RCC 7860 (cell line): ENCODE measurements at places on chromosomes 5 and 9.

DNA sequence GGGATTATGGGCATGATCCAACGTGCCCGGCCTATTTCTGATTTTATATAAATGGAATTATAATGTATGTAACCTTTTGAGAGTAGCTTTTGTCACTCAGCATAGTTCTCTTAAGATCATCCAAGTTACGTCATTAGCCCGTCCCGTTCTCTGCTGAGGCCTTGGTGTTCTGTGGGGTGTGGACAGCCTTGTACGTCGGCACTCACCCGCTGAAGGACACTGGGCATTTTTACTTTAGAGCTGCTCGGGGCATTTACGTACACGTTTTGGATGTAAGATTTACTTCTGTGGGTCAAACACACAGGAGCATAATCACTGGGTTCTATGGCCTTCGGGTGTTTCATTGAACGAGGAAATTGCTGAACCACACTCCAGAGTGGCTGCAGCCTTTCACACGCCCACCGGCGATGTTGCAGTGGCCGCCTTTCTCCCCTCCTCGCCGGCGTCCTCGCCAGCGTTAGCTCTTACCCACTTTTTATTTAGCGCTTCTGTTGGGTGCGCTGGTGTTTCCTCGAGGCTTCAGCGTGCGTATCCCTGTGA, 101.8 kb downstream of the EHMT1 start:
- DNase-seq: no peak

GRCh38 chr5:9774472-9775079, 144.4 kb upstream of the TAS2R1 start:
- DNase-seq: peak; percentile 73

- no peak for DNase-seq
These were observed 2.2 kb downstream of the UNC5A start for GRCh38 chr5:176812269-176813259.

DNA sequence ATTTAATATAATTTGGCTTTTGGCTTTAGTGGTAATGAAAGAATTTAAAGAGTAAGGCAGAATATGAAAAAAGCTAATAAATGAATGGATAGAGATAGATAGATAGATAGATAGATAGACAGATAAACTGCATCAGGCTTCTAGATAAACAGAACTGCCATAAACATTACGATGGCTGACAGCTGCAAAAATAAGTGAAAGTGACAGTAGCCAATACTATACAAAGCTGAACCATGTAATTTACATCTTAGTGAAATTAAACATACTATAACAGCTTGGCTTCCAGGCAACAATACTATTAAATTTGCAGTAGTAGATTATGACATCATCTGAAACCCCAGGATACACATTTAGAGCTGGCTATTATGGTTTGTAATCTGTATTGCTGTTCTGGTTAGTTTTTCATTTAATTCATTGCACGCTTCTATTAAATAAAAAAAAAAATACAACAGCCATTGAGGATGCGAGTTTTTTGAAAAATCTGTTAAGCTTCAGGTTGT, 1354.8 kb downstream of the PTPRD start:
- DNase-seq: no peak

DNA sequence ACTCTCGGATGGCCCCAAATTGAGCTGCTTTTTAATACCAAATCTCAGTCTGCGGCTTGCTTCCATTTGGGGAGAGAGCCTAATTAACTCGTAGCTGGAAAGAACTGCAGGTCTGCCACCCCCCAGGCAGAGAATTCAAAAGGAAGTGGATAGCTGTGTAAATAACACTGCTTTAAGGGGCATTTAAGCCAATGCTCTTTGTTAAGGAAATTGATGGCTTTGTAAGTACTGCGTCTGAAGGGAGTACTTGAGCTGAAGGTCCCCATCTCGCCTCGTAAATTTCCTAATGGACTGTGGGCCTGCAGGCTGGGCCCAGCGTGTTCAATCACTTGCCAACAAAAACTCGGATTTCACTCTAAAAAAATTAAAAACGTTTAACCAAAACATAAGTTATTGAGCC, 132.7 kb downstream of the PAPPA start:
- no peak for DNase-seq

DNA sequence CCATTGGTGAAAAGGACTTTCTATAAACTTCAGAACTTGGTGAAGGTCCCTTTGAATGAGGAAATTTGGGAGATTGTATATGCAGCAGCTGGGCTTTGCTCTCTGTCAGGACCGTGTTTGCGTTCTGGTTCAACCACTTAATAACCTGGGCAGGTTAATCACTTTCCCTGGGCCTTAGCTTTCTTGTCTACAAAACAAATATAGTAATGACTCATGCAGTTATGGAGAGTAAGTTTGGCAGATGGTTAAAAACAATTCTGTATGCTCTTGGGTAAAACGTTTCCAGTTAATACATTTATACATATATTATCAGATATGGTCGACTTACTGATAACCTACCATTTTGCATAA, 197.0 kb downstream of the ARHGEF28 start:
- peak; percentile 49 for DNase-seq

- DNase-seq: peak; percentile 62
These were observed 97.5 kb downstream of the COL5A1 start for GRCh38 chr9:134738869-134739659.

DNA sequence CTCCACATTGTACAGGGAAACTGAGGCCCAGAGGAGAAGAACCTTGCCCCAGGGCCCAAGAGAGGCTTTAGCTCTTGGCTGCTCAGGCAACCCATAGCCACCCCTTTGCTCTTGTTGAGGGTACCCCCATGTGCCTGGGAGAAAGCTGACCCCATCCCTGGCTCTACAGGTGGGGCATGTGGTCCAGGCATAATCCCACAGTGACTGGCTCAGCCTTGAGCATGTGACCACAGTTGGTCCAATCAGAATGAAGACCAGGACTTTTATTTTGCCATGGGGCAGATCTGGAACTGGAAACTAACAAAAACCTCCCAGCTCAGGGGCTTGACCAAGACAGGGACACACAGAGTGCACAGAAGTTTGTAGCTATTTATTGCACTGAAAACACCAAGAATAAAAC, 29.3 kb downstream of the SLC6A7 start:
- no peak for DNase-seq

DNA sequence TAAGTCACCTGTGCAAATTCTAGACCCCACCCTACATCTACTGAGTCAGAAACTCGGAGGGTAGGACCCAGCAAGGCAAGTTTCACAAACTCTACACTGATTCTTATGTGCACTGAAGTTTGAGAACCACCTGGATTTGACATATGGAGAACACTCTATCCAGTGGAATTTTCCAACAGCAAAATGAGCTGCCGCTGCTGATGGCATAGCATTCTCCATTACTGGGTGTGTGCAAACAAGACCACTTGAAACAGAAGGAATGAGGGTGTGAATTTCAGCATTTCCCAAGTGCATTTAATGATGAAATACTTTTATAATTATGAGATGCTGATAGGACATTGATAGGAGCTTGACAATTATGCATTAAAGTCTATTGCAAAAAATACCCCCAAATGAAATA, 229.1 kb upstream of the IL12B start:
- no peak for DNase-seq

DNA sequence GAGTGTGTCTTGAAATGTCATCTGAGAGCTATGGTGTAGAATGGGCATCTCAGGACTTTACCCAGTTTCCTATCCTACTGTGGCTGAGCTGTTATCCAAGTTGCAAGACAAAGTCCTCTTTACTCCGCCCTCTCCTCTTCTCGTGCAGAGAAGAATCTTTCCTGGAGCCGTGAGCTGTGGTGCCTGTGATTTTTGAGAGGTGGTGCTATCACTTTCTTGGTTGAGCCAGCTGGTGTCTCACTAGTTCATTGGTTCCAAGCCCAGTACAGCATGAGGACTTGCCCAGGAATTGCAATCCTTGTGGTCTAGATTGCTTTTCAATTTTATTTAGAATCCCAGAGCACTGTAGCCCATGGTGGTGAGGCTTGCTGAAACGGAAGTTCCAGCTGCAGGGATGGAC, 2300.3 kb downstream of the MAT2B start:
- no peak for DNase-seq

GRCh38 chr9:98381311-98382103, 126.1 kb upstream of the TBC1D2 start:
- no peak for DNase-seq

GRCh38 chr9:114034196-114034595, 43.9 kb downstream of the AMBP start:
- no peak for DNase-seq

DNA sequence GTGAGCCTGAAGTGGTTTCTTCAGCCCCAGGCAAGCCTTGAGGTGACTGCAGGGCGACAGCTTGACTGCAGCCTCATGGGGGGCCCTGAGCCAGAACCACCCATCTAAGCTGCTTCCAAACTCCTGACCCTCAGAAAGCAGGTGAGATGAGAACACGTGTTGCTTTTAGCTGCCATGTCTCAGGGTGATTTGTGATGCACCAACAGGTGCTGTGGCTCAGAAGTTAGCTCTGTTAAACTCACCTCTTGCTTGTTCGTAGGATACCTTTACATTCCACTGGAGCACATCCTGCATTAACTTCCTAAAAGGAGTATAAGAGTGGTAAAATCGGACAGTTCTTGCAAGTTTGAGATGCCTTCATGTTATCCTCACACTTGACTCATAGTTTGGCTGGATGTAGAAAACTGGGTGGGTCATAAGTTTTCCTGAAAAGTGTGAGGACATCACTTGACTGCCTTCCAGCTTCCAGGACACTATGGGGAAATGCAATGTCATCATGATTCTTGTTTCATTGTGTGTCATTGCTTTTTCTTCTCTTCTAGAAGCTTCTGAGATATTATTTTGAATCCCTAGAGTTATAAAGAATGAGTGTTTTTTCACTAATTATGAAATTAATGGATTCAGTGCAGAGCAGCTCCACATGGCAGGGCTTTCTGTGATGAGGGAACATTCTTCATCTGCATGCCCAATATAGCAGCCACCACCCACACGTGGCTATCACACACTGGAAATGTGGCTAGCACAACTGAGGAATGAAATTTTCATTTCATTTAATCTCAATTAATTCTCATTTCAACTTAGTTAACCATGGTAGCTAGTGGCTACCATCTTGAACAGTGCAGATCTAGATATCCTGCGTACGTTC, 92.3 kb downstream of the HSD17B3 start:
- DNase-seq: no peak

DNA sequence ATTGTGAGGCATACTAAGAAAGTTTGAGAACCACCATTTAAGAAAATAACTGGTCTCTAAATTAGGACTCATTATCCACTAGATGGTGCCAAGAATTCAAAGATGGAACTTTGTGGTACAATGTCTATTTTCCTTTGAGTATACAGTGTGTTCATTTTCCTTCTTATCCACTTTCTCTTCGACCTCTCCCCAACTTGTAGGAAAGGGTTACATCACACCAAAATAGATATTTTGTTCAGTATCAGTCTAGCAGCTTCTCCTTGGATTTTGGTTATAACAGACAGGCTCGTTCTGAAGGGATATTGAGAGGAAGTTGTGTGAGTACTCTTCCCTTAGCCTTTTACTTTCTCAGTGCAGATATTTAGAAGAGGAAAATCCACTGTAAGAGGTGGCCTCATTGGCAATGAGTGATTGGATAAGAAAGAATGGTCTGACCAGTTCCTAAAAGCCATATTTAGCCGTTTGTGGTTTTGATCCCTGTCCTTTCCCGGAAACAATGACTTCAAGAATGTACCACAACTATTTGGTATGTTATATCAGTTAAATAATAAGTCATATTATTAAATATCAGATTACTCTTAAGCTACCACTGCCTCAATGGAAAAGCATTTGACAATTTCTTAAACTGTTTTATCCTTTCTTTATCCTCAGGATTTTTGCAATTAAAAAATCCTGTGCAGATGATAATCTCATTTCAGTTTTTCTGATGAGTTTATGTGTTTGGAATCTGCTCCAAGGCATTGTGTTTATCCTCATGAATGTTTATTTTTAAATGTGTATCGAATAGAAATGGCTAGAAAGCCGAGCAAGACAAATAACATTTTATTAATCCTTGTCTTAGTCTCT, 69.0 kb upstream of the GRAMD2B start:
- peak; percentile 96 for DNase-seq

DNA sequence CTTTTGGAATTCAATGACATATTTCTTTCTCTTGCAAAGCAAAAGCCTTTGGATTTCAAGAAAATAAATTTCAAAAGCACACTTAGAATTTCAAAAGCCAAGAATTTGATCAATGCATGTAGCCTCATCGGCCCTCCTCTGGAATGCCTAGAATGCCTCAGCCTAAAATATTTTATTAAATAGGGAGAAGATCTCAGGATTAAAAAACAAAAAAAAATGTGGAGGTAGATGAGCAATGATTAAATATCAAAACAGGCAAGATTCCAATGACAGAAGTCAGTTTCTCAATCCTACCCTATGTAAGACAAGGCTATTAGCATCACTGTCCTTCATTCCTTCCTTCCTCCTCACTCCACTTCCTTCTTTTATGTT, 169.0 kb downstream of the CDH6 start:
- DNase-seq: no peak

- no peak for DNase-seq
These were observed 53.4 kb downstream of the INIP start for GRCh38 chr9:112664531-112664930.

DNA sequence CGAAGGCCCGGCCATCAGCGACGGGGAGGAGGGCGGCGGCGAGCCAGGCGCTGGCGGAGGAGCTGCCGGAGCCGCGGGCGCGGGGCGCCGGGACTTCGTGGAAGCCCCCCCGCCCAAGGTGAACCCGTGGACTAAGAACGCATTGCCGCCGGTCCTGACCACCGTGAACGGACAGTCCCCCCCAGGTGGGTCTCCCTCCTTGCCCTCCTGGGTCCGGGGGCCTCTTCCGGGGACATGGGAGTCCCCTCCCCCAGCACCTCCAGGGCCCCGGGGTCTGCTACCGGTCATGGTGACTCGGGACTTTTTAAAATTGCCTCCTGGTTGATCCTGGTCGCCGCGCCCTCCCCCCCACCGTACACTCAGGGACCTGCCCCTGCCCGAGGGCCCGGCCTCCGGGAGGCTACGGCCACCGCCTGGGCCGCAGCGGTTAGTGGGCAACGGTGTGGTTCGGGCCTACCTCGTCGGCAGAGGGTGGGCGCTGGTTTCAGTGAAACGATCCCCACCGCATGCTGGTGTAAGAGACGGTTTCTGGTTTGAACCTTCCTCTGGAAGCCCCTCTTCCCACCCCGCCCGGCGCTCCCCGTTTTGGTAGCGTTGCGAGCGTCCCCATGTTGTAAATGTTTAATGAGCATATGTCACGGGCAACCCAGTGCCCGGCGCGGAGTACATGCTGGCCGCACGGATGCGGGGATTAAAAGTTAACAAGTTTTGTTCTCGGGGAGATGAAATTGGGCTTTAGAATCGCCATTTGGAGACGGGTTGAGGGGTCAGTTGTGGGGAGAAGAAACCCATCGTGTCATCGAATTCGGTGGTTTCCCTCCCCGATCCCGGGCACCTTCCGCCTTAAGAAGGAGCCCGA, 1.1 kb downstream of the LARP1 start:
- DNase-seq: no peak

DNA sequence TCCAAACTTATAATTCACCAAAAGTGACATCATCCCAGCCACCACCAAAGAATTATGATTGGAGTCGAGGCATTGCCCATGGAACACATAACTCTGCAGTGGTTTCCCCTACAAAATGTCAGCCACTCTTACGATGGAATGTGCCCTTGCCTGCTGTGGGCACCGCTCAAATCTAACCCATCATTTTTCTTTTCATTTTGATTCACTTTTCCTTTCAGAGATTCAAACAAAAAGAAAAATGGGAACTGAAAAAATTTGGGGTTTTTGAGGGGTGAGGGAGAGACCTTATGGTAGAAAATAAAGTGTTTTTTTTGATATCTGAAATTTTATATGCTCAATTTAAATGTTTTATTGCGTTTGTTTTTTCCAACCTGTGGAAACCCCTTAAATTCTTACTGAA, 28.1 kb downstream of the SMARCA2 start:
- no peak for DNase-seq
